ENCODE measurements at places on chromosomes 6 and 20. TPM values are rescaled to one million over a fixed set of nuclear protein-coding genes. Genes with fewer than 3 reads are reported as not detected.

GRCh38 chr20:5309971-5310370 lies 6.8 kb downstream of the PROKR2 start:
- no peak overlapping the region for H3K27ac ChIP-seq
- no peak overlapping the region for H3K4me3 ChIP-seq
- DNase-seq, result no peak
- no peaks in the 10 kb centered on the region for H3K27me3 ChIP-seq
- H3K4me1 ChIP-seq, result no peaks in the 10 kb centered on the region

Gene ETV7
- 2.2 TPM for total RNA-seq

Gene REPS1
- 33.2 TPM for total RNA-seq

DNA sequence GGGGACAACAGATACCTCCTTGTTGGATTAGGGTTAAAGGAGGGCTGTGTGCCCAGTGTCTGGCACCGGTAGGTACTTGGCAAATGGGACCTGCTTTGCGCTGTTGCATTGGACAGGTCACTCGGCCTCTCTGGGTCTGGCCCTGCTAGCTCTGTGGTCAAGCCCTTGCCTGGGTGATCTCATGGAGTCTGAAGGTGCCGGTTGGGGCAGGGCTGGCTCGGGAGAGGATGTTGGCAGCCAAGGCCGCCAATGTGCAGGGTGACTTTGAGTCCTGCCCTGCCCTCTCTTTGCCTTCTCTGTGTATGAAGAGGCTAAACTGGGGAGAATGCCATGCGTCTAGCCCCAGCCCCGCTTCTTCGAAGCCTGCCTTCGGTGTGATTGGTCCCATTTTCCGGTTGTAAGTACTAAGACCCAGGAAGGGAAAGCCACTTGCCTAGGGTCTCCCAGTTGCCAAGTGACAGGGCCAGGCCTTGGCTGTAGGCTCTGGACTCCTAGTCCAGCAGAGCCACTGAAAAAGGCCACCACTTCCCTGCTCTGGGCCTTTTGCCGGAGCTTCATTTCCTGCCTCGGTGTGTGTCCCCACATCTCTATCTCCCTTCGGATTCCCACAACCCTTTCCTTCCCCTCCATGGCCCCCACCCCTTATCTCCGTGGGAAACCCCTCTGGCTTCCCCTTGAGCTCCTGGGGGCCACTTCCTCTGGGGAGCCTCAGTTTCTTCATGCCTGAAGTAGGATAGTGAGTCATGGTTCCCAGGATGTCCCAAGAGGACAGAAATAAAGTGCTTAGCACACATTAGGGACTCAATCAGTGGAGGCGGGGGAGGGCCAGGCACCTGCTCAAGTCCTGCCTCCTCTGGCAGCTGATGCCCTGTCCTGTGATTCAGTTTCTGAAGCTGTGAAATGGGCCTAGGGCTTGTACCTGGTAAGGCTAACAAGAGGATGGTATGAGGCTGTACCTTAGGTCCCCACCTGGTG lies 3.9 kb downstream of the SRC start:
- H3K27ac ChIP-seq, result no peak overlapping the region
- H3K27me3 ChIP-seq, result no peaks in the 10 kb centered on the region
- no peaks in the 10 kb centered on the region for H3K36me3 ChIP-seq
- no peaks in the 10 kb centered on the region for H3K4me1 ChIP-seq
- peak; percentile 66 for DNase-seq

DNA sequence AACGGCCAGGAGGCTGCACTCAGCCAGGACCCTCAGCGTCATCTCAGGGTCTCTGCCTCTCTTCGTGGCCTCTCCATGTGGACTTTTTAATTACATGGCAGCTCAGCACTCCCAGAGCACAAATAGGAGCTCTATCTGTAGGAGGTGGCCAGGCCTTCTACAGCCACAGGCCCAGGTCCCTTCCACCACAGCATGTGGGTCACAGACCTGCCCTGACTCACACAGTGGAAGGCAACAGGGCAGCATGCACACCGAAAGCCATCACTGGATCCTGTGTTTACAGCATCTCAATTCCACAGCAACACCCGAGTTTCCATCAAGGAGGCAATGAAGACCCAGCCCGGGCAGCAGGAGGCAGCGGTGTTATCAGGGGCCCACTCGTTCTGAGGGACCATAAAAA lies 65.8 kb upstream of the CD93 start:
- peaks cover 4% of the 10 kb centered on the region for H3K4me1 ChIP-seq
- no peaks in the 10 kb centered on the region for H3K27me3 ChIP-seq
- peak overlapping the region; percentile 92 for H3K27ac ChIP-seq
- no peaks in the 10 kb centered on the region for H3K36me3 ChIP-seq
- DNase-seq, result no peak

- no peaks in the 10 kb centered on the region for H3K36me3 ChIP-seq
- DNase-seq, result peak; percentile 25
Observed at GRCh38 chr20:50873585-50873984, 57.7 kb downstream of the ADNP start.

- no peak overlapping the region for H3K4me3 ChIP-seq
- no peak overlapping the region for H3K27ac ChIP-seq
- H3K36me3 ChIP-seq, result no peaks in the 10 kb centered on the region
- no peaks in the 10 kb centered on the region for H3K4me1 ChIP-seq
Observed at GRCh38 chr6:57226221-57226620, 4.1 kb upstream of the RAB23 start.

- H3K27ac ChIP-seq, result no peak overlapping the region
- H3K4me3 ChIP-seq, result no peak overlapping the region
- no peaks in the 10 kb centered on the region for H3K4me1 ChIP-seq
- no peaks in the 10 kb centered on the region for H3K36me3 ChIP-seq
Observed at GRCh38 chr6:24936641-24937317, 1.0 kb upstream of the RIPOR2 start.

DNA sequence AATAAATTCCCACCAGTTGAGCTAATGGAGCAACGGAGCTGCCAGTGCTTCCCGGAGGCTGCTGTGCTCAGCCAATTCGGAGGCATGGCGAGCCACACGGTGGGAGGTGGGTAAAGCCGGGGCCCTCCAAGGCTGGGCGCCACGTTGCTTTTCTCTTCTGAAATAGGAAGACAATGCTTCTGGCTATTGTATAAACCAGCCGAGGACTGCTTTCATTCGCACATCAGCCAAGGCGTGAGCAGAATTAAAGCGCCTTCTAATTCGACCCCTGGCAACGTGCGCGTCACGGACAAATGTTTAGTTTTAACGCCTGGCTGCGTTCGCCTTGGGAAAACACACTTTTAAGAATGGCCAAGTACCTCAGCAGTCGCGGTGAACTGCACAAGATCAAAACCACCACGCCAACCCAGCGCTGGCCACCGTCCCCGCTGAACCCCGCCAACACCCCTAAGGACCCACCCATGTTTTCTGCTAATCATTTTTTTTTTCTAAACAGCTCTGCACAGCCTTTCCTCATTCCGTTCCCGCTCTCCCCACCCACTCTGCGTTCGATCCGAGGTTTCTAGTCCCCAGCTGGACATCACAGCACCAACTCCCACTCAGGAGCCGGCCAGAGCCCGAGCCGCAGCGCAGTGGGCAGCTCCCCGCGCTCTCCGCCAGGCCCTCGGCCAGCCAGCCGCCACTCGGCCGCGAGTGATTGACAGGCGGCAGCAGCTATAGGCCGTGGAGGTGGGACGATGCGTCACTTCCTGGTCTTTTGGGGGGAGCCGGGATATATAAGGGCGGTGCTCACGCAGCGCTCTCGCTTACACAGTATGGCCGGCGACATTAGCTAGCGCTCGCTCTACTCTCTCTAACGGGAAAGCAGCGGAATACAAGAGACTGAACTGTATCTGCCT lies at the start of gene AMD1:
Gene AMD1 (plus strand): TSS at position 805 of the 899 bp plus-strand sequence. CDS start 321 bp downstream, outside the sequence.
- peak; percentile 98 for DNase-seq
- peak within 1 kb of the TSS; percentile 32 for H3K27ac ChIP-seq
- no peaks in the 10 kb centered on the region for H3K27me3 ChIP-seq

DNA sequence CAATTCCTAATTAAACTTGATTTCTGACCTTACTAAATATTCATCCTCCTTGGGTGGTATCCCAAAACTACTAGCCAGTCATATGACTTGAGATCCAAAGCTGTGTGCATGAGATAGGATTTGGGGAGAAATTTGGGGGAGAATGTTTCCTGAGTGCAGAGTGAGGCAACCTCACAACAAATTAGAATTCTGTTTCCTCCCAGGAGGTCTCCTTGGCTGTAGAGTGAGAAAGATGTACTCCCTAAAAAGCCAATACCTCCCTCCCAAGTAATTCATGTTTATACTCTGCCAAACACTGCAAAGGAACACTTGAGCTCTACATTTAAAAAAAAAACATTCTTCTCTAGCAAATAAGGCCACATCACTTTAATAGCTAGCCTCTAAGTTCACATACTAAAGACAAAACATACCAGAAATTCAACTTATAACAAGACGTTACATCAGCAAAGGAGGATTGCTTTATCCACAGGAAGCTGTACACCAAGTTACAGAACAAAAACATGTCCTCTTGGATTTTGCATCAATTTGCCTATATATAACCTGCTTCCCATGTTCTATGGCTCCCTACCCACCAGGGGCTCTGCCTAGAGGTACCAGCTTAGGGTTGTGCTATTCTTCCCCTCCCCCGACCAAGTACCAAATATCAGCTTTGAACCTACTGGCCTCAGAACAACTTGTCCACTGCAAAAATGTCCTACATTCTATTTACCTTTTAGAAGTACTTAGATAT lies 15.4 kb upstream of the TMEM30A start:
- H3K27ac ChIP-seq, result no peak overlapping the region
- no peaks in the 10 kb centered on the region for H3K4me1 ChIP-seq
- no peaks in the 10 kb centered on the region for H3K36me3 ChIP-seq
- no peak for DNase-seq
- no peak overlapping the region for H3K4me3 ChIP-seq

Gene APOM
- 0.42 TPM for total RNA-seq

GRCh38 chr6:154783229-154783628 lies 50.0 kb downstream of the SCAF8 start:
- no peak overlapping the region for H3K27ac ChIP-seq
- no peak for DNase-seq
- H3K4me3 ChIP-seq, result no peak overlapping the region
- H3K27me3 ChIP-seq, result no peaks in the 10 kb centered on the region

GRCh38 chr20:2761885-2762284 lies 38.5 kb downstream of the CPXM1 start:
- no peaks in the 10 kb centered on the region for H3K4me1 ChIP-seq
- no peak overlapping the region for H3K4me3 ChIP-seq
- no peak overlapping the region for H3K27ac ChIP-seq
- no peaks in the 10 kb centered on the region for H3K27me3 ChIP-seq
- H3K36me3 ChIP-seq, result no peaks in the 10 kb centered on the region

Gene SLC17A4
- not detected for total RNA-seq

Gene IPCEF1
- total RNA-seq, result 4.7 TPM

- DNase-seq, result no peak
- H3K36me3 ChIP-seq, result no peaks in the 10 kb centered on the region
- no peak overlapping the region for H3K27ac ChIP-seq
- H3K27me3 ChIP-seq, result no peaks in the 10 kb centered on the region
- no peak overlapping the region for H3K4me3 ChIP-seq
- peaks cover 5% of the 10 kb centered on the region for H3K4me1 ChIP-seq
Observed at GRCh38 chr6:148704400-148705246, 42.2 kb upstream of the UST start.

DNA sequence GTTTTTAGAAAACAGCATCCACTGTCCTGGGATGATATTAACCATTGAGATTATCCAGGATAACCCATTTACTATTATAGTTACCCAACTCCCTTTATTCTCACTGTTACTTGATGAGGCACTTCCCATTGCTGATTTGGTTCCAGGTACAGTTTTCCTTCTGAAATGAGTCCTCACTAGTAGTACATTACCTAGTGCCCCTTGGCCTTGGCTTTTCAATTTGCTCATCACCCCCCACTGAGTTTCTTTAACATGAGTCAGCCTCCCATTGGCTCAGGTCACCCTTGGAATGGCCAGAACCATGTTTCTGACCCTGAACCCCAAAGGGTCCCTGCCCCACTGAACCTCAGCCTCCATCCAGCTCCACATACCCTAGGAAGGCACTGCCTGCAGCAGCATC lies 28.4 kb downstream of the MDGA1 start:
- no peak overlapping the region for H3K27ac ChIP-seq
- H3K4me3 ChIP-seq, result no peak overlapping the region
- H3K27me3 ChIP-seq, result no peaks in the 10 kb centered on the region
- DNase-seq, result no peak
- H3K4me1 ChIP-seq, result no peaks in the 10 kb centered on the region

Gene PHACTR3
- total RNA-seq, result 0.27 TPM

- H3K4me3 ChIP-seq, result no peak overlapping the region
- no peak for DNase-seq
- no peaks in the 10 kb centered on the region for H3K4me1 ChIP-seq
- H3K27ac ChIP-seq, result no peak overlapping the region
- no peaks in the 10 kb centered on the region for H3K27me3 ChIP-seq
Observed at GRCh38 chr6:168024951-168025510, 27.6 kb downstream of the KIF25 start.

DNA sequence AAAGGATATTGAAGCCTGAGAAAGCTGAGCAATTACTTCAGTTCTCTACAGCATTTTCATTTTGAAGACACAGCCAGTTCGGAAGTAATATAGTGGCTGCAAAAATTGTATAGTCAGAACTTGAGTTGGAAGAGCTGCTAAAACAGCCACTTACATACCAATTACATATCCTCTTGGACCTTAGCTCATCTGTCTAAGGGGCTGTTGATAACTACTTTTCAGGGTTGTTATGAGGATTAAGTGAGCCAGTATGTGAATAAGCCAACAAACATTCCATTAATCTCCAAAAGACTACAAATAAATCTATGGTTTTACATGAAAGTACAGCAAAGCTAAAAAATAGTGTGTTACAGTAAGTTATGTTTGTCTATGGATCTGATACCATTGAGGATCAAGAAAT lies 59.7 kb downstream of the TMEM200A start:
- no peaks in the 10 kb centered on the region for H3K27me3 ChIP-seq
- no peak overlapping the region for H3K27ac ChIP-seq
- H3K36me3 ChIP-seq, result no peaks in the 10 kb centered on the region
- H3K4me1 ChIP-seq, result no peaks in the 10 kb centered on the region
- DNase-seq, result no peak
- no peak overlapping the region for H3K4me3 ChIP-seq

Gene TNFRSF21
- total RNA-seq, result 4.5 TPM

Gene C6orf15
- not detected for total RNA-seq

Gene TCFL5
- 4.9 TPM for total RNA-seq

GRCh38 chr20:35395728-35396127 lies 16.0 kb downstream of the UQCC1 start:
- H3K27ac ChIP-seq, result peak overlapping the region; percentile 19
- H3K4me1 ChIP-seq, result peaks cover 7% of the 10 kb centered on the region
- no peak overlapping the region for H3K4me3 ChIP-seq
- H3K27me3 ChIP-seq, result no peaks in the 10 kb centered on the region

- H3K4me3 ChIP-seq, result no peak overlapping the region
- DNase-seq, result no peak
- peaks cover 6% of the 10 kb centered on the region for H3K36me3 ChIP-seq
- no peaks in the 10 kb centered on the region for H3K27me3 ChIP-seq
- H3K4me1 ChIP-seq, result peaks cover 1% of the 10 kb centered on the region
Observed at GRCh38 chr6:75143191-75143590, 62.7 kb downstream of the COL12A1 start.

DNA sequence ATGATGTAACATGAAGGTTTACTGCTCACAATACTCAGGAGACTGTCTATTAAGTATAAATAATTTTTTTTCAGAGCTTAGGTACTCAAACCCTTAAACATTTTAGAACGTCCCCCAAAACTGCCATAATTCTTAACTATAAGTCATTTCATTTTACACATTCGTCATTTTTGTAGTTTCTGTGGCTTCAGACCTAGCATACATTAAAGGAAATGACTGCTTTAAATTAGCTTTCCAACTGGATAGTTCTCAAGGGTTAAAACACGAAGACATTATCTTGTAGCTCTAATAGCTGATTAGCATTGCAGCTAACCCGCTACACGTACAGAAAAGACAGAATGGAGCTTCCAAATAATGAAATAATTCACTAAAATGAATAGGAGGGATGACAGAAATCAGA lies 24.9 kb upstream of the PLN start:
- H3K4me3 ChIP-seq, result no peak overlapping the region
- H3K4me1 ChIP-seq, result no peaks in the 10 kb centered on the region
- H3K27ac ChIP-seq, result no peak overlapping the region
- no peaks in the 10 kb centered on the region for H3K27me3 ChIP-seq
- DNase-seq, result no peak
- H3K36me3 ChIP-seq, result no peaks in the 10 kb centered on the region
